ENCODE measurements at places on chromosomes 1 and 21.

DNA sequence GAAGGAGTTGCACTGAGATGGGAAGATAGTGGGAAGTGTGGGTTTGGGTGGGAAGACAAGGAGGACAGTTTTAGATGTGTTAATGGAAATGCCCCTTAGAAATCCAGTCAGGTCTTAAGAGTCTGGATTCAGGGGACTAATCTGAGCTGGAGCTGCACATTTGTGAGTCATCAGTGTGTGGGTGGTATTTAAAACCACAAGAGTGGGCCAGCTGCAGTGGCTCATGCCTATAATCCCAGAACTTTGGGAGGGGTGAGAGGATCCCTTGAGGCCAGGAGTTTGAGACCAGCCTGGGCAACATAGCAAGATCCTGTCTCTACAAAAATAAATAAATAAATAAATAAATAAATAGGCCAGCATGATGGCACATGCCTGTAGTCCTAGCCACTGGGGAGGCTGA is 40.9 kb upstream of the SLC6A9 start:
- no peak for DNase-seq

GRCh38 chr21:35578831-35579471 is 481.4 kb downstream of the SETD4 start:
- no peak for DNase-seq

- DNase-seq: no peak
Measured at GRCh38 chr1:180988253-180988752, 34.4 kb downstream of the STX6 start.

GRCh38 chr1:104467590-104467989 is 717.9 kb downstream of the AMY1C start:
- no peak for DNase-seq
